ENCODE measurements at places on chromosomes 7 and 10.

DNA sequence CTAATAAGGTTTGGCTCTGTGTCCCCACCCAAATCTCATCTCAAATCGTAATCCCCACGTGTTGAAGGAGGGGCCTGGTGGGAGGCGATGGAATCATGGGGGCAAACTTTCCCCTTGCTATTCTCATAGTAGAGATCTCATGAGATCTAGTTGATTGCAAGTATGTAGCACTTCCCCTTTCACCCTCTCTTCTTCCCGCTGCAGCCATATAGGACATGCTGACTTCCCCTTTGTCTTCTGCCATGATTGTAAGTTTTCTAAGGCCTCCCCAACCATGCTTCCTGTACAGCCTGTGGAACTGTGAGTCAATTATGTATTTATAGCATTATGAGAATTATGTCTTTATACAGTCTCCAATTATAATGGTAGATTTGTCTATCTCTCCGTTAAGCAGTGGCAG is 594.5 kb downstream of the ACTR3B start:
- no peak for DNase-seq

DNA sequence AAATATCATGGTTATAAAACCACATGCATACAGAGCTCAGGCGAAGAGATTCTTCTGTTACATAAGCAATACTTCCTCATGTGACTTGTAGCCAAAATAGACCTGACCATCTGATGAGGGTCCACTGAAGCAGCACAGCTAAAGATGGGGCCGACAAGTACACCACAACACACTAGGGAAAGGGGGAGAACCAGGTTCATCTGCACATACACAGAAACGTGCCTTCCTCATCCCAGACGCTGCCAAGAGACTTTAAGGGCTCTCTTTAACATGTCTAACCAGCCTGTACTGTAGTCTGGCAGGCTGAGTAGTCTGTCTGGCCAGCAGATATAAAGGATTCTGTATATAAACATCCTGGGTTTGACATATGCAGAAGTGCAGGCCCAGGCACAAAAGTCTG is 30.3 kb downstream of the ERCC6 start:
- DNase-seq, result no peak

- no peak for DNase-seq
Measured at GRCh38 chr10:63253040-63253439, 119.9 kb downstream of the NRBF2 start.

DNA sequence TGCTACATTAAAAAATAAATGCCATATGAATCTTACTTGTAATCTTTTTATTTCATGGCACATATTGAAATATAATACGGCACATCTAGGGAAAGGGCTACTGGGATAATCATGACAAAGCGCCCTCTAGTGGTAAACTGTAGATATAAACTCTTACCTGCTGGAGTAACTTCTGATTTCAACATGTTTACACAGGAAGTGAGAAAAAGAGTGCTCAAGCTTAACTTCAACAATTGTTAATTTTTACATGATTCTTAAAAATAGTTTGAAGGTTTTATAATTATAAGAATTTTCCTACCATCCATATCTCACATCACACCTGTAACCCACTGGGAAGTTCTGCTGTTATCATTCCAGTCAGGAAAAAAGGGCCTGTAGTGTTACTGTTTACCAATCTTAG is 2.0 kb upstream of the HEPACAM2 start:
- DNase-seq, result no peak

DNA sequence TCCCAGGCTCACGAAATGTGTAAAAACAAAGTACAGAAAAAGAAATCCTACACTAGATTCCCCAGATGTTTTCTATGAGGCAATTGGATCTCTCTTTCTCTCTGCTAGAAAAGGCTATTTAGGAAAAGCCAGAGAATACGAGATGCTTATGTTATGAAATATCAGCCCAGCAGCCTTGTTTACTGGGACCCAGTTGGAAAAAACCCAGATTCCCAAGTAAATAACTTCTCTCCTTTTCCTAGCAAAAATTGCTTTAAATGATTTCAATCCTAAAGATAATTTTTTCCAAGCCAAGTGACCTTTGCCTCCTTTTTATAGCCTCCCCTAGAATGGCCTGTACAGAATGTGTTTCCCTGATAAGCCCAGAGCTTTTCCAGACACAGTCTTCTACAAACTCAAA is 199.3 kb downstream of the PLXNA4 start:
- DNase-seq, result no peak

DNA sequence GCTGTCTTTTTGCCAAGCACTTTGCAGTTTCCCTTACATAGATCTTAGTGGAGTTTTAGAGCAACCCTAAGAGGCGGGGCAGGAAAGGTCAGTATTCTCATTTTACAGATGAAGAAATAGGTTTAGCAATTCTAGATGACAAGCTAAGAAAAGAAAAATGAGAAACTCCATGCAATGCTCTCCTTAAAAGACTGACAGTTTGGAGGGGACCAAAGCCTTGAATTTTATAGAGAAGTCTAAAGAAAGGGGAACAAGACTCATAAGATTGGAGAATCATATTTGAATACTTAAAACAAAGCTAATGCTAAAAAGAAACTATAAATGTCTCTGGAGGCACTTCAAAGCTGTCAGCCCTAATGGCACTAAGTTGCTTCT is 19.6 kb downstream of the CEP55 start:
- DNase-seq, result no peak

- DNase-seq, result no peak
Measured at GRCh38 chr7:24714676-24715010, 42.6 kb downstream of the GSDME start.

- no peak for DNase-seq
Measured at GRCh38 chr10:30448092-30448491, 14.1 kb downstream of the MAP3K8 start.

DNA sequence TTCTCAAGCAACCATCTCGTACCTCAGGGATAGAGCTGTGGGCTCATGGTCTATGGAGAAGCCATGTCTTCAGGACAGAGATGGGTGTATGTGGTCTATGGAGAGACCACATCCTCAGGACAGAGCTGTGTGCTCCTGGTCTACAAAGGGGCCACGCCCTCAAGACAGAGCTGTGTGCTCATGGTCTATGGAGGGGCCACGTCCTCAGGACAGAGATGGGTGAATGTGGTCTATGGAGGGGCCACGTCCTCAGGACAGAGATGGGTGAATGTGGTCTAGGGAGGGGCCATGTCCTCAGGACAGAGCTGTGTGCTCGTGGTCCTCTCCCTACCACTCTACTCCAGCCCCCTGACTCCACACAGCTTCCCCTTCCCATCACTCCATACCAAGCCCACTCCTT is 117.8 kb downstream of the WDR37 start:
- no peak for DNase-seq

Data from stimulated activated CD8-positive, alpha-beta memory T cell treated with anti-CD3 and anti-CD28 coated beads, Interleukin-4, amount 100 ng/mL, for 1 hour (primary cell).